ENCODE measurements at places on chromosomes 1 and 21. TPM values are rescaled to one million over a fixed set of nuclear protein-coding genes. Genes with fewer than 3 reads are reported as not detected.

TCHHL1 gene
- not detected for total RNA-seq

ZNF669 gene
- total RNA-seq = 3.5 TPM

NBPF11 gene
- 9.0 TPM for total RNA-seq

AADACL3 gene
- total RNA-seq = not detected

KRTAP21-2 gene
- not detected for total RNA-seq

VSIG8 gene
- 0.07 TPM for total RNA-seq

AKNAD1 gene
- total RNA-seq = 0.33 TPM

MEGF6 gene
- total RNA-seq = 87.9 TPM

AK5 gene
- total RNA-seq = 37.0 TPM

GUCA2A gene
- total RNA-seq = not detected

LDLRAD1 gene
- total RNA-seq = not detected

KCNJ15 gene
- 2.4 TPM for total RNA-seq

LCE2B gene
- total RNA-seq = not detected

GNG12 gene
- 184 TPM for total RNA-seq

SV2A gene
- 27.3 TPM for total RNA-seq

FCRL6 gene
- total RNA-seq = not detected

DCST1 gene
- total RNA-seq = not detected

APOBEC4 gene
- total RNA-seq = not detected

All from smooth muscle cell of the pulmonary artery (primary cell).